ENCODE measurements at places on chromosomes 7 and 10. TPM values are rescaled to one million over a fixed set of nuclear protein-coding genes. Genes with fewer than 3 reads are reported as not detected.

DNA sequence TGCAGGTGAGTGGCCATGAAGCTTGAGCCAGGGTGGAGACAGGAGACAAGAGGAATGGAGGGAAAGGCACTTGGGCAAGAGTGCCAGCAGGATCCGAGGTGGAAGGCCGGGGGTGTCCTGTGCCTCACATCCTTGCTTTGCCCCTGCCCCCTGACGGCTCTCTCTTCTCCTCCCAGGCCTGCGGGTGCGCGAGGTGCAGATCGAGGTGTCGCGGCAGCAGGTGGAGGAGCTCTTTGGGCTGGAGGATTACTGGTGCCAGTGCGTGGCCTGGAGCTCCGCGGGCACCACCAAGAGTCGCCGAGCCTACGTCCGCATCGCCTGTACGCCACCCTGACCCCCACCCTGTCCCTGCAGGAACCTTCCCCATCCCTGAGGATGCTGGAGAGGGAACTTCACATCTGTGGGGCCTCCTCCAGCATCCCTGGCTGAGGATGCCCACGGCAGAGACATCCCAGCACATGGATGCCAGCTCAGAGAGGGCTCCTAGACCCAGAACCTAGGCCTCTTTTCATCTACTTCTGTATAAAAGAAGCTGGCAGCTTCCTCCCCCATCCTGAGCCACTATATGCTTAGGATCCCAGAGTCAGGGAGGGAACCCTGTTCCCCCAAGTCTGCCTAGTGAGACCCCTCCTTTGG is 34.4 kb upstream of the SLC29A3 start:
- H3K4me1 ChIP-seq: no peaks in the 10 kb centered on the region
- H3K27ac ChIP-seq: no peak overlapping the region
- H3K36me3 ChIP-seq: no peaks in the 10 kb centered on the region
- H3K27me3 ChIP-seq: no peaks in the 10 kb centered on the region
- no peak for DNase-seq
- no peak overlapping the region for H3K4me3 ChIP-seq

- H3K4me3 ChIP-seq: no peak overlapping the region
- H3K27me3 ChIP-seq: no peaks in the 10 kb centered on the region
- no peak for DNase-seq
- peaks cover 19% of the 10 kb centered on the region for H3K36me3 ChIP-seq
- H3K4me1 ChIP-seq: peaks cover under 1% of the 10 kb centered on the region
Observed at GRCh38 chr7:44757739-44758138, 9.1 kb downstream of the ZMIZ2 start.

The TMEM140 gene
- 3.0 TPM for total RNA-seq

DNA sequence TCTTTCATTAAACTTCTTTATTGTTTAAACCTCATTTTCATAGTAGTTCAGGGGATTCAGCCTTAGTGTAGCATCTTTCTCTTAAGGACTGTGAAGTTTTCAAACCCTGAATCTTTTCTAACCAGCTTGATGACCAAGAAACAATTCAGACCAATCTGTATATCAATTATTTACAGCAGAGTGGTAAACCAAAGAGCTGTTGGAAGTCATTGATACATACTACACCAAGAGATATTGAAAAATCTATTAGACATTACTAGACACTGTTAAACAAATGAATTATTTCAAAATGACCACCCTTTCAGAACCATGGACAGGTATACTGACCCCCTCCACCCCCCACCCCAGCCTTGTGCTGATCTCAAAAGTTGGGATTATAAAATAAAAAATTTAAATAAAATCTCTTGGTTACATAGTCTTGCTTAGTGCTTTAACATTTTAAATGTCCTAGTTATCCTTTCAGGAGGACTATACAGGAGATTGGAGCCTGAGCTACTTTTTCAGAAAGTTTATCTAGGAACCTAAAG is 143.9 kb upstream of the LSM8 start:
- no peaks in the 10 kb centered on the region for H3K27me3 ChIP-seq
- H3K27ac ChIP-seq: no peak overlapping the region
- no peak overlapping the region for H3K4me3 ChIP-seq
- H3K36me3 ChIP-seq: no peaks in the 10 kb centered on the region
- H3K4me1 ChIP-seq: no peaks in the 10 kb centered on the region

The PTF1A gene
- not detected for total RNA-seq

GRCh38 chr10:9296190-9296589 is 1241.7 kb downstream of the GATA3 start:
- H3K36me3 ChIP-seq: no peaks in the 10 kb centered on the region
- no peaks in the 10 kb centered on the region for H3K27me3 ChIP-seq
- H3K4me3 ChIP-seq: no peak overlapping the region
- H3K4me1 ChIP-seq: peaks cover 28% of the 10 kb centered on the region
- no peak overlapping the region for H3K27ac ChIP-seq
- DNase-seq: no peak

GRCh38 chr7:27784399-27785053 is 44.6 kb downstream of the TAX1BP1 start:
- no peak for DNase-seq
- no peak overlapping the region for H3K4me3 ChIP-seq
- H3K4me1 ChIP-seq: peaks cover 18% of the 10 kb centered on the region
- no peaks in the 10 kb centered on the region for H3K27me3 ChIP-seq
